NCI-H1092 treated with DMSO at 0.1 percent for 48 hours (cell line): ENCODE measurements at places on chromosomes 2 and 18.

GRCh38 chr2:238854246-238854645, 6.4 kb downstream of the TWIST2 start:
- DNase-seq = no peak

GRCh38 chr2:212177724-212178123, 360.9 kb downstream of the ERBB4 start:
- no peak for DNase-seq

GRCh38 chr2:72891091-72891818, 4.0 kb downstream of the SPR start:
- DNase-seq = no peak

- DNase-seq = no peak
These were observed 3.5 kb upstream of the CD226 start for GRCh38 chr18:69951182-69951581.

GRCh38 chr2:172246649-172247048, 143.9 kb upstream of the DLX2 start:
- DNase-seq = no peak

DNA sequence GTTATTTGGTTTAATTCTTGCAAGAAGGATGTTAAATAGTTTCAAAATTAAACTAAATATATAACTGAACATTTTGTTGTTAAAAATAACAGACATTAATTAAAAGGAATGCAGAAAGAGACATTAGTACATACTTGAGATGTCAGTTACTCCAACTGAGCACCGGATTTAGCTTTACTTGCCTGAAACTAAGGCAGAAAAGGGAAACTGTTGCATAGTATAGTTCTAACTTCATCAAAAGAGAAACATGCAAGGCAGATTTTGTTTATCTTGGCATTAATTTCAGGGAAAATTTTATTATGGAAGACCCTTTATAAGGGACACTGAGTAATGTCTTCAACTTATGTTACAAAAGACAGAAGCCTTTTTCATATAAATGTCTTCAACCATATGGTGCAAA, 218.3 kb downstream of the STK39 start:
- DNase-seq = no peak

GRCh38 chr2:52405980-52406379, 1361.6 kb upstream of the CHAC2 start:
- no peak for DNase-seq

- DNase-seq = no peak
These were observed 290.9 kb upstream of the HDAC4 start for GRCh38 chr2:239691720-239692119.
